ENCODE measurements at places on chromosomes 3 and 15.

- DNase-seq = no peak
These were observed 33.8 kb downstream of the UBE2E2 start for GRCh38 chr3:23236890-23237289.

DNA sequence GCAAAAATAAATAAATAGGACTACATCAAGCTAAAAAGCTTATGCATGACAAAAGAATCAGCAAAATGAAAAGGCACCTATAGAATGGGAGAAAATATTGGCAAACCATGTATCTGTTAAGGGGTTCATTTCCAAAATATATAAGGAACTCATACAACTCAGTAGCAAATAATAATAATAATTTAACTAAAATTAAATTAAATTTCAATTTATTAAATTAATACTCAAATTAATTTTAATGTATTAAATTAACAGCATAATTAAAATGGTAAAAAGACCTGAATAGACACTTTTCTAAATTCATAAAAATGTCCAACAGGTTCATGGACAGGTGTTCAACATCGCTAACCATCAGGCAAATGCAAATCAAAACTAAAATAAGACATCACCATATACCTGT lies 34.0 kb upstream of the THBS1 start:
- DNase-seq = no peak

GRCh38 chr3:24235121-24235520 lies 259.5 kb downstream of the THRB start:
- DNase-seq = no peak

DNA sequence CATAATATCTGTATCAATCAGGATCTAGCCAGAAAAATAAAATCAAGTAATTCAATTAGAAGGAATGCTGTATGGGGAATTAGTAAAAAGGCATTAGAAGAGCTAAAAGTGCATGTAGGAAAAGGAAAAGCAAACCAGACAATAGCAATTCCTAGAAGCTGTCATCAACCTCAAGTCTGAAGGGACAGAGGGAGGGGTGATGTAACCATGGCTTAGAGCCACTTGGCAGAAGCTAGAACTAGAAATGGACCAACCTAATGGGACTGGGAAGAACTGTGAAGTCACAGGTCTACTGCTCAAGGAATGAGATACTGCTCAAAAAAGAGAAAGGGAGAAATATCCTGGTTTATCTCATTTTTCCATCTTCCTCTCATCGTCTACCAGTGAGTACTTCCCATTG lies 590.7 kb upstream of the SGO1 start:
- DNase-seq = no peak

- DNase-seq = no peak
These were observed 720 bp upstream of the TNIK start for GRCh38 chr3:171460725-171461524.

DNA sequence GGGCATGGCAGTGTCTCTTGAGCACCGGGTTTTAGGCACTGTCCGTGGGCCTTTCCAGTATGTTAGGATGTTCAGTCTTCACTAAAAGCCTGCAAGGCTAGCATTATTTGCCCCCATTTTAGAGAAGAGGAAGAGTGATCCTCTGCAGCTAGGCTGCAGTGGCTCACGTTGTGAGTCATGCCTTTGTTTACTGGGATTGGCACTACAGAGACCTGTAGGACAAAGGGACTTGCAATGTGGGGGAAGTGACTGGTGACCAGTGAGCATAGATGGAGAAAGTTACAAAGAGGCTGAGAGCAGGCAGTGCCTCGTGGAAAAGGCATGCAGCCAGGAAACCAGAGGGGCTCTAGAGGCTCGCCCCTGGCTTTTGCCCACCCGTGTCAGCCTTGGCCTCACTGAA lies 26.8 kb upstream of the CPNE9 start:
- no peak for DNase-seq

GRCh38 chr3:29318251-29318650 lies 37.4 kb downstream of the RBMS3 start:
- no peak for DNase-seq

GRCh38 chr15:31442699-31443111 lies 116.1 kb downstream of the KLF13 start:
- DNase-seq = no peak

DNA sequence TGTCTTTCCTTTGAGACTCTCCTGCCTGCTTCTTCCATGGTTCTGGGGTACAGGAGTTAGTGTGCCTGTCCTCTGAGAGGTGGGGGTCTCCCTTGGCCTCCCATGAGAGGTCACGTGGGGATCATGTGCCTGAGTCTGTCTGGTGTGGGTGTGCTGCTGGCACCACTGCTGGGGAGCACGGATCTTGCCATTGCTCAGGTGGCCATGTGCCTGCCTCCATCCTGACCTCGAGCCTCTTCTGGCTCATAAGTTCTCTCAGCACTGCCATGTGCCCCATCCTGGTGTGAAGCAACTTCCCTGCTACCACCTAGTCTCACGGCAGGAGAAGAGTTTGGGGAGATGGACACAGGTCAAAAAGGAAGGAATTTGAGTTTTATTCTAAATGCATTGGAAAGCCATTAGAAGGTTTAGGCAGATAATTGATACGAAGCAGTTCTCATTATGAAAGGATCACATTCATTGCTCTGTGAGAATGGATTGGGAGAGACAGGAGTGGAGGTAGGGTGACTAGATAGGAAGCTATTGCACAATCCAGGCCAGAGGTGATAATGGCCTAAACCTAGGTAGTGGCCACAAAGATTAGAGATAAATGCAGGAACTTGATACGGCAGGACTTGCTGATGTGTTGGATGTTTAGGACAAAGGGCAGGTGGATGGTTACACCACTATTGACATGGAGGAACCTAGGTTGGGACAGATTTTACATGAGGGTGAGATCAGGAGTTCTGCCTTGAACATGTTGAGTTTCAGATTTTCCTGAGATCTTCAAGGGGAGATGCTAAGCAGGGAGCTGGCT lies 173.0 kb upstream of the RORA start:
- DNase-seq = no peak

DNA sequence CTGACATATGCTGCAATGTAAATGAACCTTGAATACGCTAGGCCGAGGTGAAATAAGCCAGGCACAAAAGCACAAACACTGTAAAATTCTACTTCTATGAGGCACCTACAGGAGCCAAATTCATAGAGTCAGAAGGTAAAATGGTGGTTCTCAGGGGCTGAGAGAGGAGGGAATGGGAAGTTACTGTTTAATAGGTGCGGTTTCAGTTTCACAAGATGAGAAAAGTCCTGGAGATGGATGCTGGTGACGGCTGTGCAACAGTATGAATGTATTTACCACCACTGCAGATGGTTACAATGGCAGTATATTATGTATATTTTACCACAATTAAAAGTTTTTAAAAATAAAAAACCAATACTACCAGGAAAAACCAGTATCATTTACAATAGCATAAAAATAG lies 4.0 kb downstream of the TNK2 start:
- DNase-seq = no peak

GRCh38 chr15:63366451-63366850 lies 15.2 kb downstream of the CA12 start:
- DNase-seq = no peak

GRCh38 chr3:87227835-87228144 lies 681 bp downstream of the CHMP2B start:
- DNase-seq = no peak

DNA sequence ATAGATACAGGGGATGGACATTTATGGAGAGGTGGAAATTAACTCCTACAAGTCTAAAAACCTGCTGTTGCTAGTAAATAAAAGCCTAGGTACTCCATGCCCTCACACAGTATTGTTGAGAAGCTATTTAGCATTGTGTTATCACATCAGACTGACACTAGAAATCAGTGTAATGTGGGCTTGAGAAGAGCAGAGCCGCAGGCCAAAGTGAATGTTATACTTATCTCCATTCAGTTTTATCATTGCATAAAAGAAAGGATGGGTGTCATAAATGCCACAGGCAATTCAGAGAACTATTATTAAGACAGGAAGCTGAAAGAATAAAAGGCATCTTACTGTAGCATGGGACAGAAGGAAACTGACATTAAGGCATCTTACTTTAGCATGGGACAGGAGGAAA lies 13.7 kb upstream of the ISLR start:
- DNase-seq = no peak

All from hematopoietic multipotent progenitor cell treated with erythropoietin and hydrocortisone succinate and interleukin-3 and kit ligand, for 17 days (in vitro differentiated cells).